ENCODE measurements at places on chromosomes 11 and 22.

- no peak for DNase-seq
These were observed 13.0 kb downstream of the NCF4 start for GRCh38 chr22:36873614-36874308.

- no peak for DNase-seq
These were observed 118.1 kb downstream of the MPPED1 start for GRCh38 chr22:43529934-43530333.

DNA sequence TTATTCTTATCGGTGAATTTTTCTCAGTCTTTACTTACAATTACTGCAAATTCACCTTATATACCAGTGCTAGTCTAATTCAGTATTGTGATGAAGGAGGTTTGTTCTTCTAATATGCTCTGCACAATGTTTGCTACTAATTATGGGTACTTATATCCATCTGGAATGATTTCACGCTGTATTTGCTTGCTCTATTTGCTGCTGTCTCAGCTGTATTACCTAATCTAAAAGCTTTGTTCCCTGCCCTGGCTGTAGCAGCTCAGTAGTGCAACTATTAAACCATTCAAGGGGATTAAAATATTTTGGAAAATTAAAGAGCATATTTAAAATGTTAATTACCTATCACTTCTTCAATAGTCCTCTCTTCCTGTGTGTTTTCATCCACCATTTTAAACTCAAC, 375.3 kb downstream of the LUZP2 start:
- no peak for DNase-seq

DNA sequence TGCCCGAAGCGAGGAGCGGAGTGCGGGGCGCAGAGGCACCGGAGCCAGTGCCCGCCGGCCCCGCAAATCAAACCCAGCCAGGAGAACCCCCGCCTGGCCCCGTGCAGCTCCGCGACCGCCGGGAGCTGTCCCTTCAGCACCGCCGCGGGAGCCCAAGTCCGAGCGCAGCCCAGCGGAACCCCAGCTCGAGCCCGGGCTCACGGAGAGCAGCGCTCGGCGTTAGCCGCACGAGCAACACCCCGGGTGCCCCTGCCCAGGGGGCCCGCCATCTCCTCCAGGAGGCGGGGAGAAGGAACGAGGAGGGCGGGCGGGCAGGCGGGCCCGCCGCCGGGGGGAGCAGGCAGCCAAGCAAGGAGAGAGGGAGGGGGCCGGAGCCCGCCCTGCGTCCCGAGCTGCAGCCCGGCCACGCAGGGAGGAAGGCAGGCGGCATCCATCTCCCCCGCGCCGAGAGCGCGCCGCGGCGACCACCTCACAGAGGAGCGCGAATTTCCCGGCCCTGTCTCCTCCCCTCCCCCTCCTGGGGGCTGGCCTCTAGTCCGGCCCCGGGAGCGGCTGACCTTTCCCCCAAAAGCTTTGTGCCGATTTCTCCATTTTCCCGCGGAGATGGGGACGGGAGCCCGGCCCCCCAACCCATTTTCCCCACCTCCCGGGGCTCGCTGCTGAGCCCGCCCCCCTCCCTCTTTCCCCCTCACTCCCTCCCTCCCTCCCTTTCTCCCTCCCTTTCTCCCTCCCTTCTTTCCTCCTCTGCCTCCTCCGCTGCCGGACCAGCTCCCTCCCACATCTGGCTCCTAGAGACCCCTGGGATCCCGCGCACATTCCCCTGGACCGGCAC, 621 bp downstream of the KCNC1 start:
- DNase-seq = no peak

DNA sequence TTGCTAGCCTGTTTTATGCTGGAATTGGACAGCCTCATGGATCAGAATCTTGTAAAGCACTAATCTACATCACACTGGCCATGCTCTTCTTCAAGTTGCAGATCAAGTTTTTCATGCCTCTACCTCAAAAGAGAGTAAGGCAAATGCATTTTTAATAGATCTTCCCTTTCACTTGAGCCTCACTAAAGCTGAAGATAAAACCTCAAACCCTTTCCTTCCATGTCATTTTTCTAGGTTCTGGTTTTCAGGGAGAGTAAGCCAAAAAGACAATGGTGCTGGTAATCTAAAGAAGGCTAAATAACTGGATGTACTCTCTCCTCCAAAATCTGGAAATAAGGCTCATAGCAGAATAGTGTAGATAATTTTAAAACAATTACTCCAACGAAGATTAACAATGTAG, 28.3 kb downstream of the POU2AF1 start:
- DNase-seq = no peak

- no peak for DNase-seq
These were observed 13.9 kb downstream of the ACP2 start for GRCh38 chr11:47234669-47235100.

GRCh38 chr11:29125606-29126005, 891.2 kb downstream of the KCNA4 start:
- no peak for DNase-seq

DNA sequence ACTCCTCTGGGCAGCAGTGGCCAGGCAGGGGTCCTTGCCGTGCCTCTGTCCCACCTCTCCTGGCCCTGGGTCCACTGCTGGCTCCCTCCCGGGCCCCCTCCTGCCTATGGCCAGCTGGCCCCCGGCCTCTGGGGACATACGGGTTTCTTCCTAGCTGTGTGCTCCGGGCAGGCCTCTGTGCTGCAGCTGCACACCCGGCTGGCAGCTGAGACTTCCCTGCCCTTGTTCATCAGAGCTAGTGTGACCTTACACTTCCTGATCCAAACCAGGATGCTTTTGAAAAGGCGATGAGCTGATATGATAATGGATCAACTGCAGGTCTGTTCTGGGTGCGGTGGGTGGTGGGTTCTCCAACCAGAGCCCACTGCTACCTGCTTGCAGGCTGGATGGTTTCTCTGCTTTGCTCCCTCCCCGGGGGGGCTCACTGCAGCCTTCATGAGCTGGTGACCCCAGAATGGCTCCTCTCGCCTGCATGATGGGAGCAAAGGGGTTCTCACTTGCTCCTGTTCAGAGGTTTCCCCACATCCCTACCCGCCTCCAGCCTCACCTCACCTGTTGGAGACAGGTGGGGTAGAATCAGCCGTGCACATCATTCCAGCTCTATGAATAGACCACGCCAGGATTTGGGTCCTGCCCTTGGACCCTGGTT, 13.3 kb downstream of the B3GAT1 start:
- DNase-seq = no peak
